Cerebellar nuclear complex (tissue), 1 donor: ENCODE measurements at places on chromosomes 6 and 20.

DNA sequence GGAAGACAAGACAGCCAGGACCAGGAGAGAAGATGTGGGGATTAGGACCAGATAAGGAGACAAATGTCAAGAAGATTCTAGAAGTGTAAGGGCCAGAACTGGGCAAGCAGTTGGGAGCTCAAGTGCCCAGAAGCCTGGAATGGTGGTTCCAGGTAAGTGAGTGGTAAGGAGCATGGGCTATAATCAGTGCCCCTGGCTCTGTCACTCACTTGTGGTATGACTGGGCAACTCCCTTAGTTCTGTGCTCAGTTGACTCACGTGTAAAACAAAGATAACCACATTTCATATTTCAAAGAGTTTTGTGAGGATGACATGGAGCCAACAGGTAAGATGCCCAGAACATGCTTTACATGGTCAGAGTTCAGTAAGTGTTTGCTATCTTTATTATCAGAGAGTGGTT, 11.2 kb downstream of the CCDC167 start:
- no peak for DNase-seq

- no peak for DNase-seq
These were observed 251.0 kb downstream of the SYNE1 start for GRCh38 chr6:152386131-152386530.

GRCh38 chr20:38325905-38326304, 20.4 kb upstream of the LBP start:
- no peak for DNase-seq

DNA sequence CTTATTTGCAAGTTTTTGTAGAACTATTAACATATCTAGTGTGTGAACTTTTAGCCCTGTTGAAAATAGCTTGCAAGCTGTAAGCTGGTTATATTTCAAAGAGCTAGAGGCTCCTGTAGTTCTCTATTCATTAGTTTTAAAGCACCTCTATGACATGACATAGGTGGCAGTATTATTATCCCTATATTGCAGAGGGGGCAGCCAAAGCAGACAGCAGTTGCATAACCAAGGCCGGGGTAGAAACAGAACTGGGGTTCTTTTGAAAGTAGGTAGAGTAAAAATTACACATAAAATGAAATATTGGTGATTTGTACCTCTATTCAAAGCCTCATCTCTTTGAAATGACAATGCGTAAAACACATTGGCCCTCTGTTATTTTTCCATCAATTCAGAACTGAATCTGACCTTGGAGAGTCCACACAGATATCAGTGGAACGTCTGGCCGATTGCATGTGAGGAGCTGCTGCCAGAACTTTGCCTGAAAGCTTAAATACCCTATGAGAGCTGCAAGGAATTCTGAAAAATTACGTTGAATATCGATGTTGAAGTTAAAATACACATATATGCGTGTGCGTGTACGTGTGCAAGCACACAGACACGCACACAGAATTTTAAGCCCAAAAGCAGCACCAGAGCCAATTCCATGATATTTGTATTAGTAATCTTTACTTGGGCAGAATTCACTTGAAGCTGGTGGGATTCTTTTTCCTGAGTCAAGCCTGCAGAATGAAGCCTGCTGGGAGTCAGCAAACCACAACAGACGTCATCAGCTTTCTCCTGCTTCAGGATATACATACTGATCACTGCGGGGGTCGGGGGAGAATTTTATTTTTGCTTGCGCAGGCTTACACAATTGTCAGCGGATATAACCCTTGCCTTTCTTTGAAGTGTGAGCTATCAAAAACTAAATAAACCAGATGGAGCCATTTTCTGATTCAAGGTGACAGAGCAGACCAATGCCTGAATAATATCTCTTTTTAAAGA, 163.2 kb downstream of the PDE7B start:
- DNase-seq, result no peak

DNA sequence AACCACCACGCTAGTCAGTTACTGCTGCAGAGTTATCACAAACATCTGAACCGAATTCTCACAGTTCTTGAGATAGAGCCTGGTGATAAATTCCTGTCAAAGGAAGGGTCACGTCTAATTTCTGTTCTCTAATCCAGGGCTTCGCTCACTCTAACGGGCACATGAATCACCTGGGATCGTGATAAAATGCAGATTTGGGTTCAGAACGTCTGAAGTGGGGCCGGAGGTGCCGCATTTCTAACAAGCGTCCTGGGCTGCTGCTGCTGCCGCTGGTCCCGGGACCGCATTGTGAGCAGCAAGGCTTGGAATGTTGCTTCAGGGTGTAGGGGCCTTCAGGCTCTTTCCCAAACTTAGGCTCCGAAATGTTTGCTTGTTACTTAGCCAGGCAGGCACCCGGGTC, 264.1 kb downstream of the CDC5L start:
- no peak for DNase-seq

- DNase-seq, result no peak
These were observed 485.9 kb upstream of the JAG1 start for GRCh38 chr20:11159728-11160127.
